ENCODE measurements at places on chromosomes 1 and 21. TPM values are rescaled to one million over a fixed set of nuclear protein-coding genes. Genes with fewer than 3 reads are reported as not detected.

The CAMK2N1 gene
- 20.5 TPM for total RNA-seq

GRCh38 chr1:199684686-199685273, 342.7 kb upstream of the NR5A2 start:
- DNase-seq, result peak; percentile 74

The PKLR gene
- total RNA-seq, result 0.17 TPM

DNA sequence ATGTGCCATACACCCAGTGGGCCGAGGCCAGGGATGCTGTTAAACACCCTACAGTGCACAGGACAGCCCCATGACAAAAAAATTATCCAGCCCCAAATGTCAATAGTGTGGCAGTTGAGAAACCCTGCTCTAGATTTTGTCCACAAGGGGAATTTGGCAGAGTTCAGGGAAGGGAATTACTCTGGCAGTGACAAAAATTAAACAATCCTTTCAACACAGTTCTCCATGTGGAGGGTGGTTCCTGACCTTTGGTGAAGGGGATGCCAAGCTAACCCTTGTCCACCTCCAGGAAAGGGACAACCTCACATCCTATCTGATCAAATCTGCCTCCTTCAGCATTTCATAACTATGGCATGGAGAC, 28.4 kb upstream of the CD84 start:
- no peak for DNase-seq

GRCh38 chr1:88454781-88455180, 229.3 kb upstream of the PKN2 start:
- no peak for DNase-seq

DNA sequence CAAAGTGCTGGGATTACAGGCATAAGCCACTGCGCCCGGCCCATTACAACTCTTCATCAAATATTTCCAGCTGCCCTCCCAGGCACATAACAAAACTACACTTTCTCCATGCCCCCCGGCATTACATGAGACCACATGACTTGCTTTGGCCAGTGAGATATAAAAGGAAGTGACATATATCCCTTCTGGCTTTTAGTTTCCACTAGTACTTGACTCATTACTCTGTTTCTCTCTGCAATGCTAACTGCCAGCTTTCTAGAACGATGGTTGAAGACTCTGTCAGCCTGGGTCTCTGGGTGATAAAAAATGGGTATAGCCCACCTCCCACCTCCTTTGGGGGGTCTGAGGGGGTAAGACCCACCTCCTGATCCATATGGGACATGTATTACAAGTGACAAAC, 24.2 kb downstream of the ABL2 start:
- DNase-seq, result no peak

DNA sequence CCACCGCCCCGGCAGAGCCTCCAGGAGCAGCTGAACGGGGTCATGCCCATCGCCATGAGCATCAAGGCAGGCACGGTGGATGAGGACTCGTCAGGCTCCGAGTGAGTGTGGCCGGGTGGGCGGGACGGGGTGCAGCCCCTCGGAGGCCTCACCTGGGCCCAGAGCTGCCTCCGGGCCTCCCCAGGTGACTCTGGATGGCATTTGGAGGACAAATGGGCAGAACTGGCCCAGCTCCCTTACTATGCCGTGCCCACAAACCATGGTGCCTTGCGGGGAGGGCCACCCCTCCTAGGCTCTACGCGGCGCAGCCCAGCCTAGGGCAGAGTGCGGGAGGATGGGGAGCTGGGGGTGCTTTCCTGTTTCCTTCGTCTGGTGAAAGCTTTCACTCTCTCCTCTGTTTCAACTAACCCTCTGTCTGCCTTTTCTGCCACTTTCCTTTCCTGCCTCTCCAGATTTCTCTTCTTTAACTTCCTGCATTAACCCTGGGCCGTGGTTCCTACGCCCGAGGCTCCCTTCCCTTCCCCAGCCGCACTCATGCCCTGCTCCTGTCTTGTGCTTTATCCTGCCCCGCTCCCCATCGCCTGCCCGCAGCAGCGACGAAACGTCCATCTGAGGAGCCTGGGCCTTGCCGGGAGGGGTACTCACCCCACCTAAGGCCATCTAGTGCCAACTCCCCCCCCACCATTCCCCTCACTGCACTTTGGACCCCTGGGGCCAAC, 9.2 kb downstream of the PSRC1 start:
- no peak for DNase-seq

The ERG gene
- total RNA-seq, result 0.17 TPM

DNA sequence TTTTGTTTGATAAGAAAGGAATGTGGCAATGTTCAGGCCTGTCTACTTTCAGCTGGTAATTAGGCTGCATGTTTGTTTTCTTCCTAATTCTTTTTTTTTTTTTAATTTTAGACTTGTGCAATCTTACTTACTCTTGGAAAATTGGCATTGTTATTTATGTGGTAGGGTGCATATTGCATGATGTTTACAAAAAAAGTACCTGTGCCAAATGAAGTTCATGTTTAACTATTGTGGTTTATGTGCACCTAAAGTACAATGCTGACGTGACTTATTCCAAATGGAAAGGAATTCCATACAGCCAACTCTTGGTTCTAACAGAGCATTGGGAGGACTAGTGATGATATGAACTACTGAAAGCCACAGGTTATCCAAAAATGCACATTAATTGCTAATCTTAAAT, 51.0 kb downstream of the KCNK2 start:
- DNase-seq, result no peak

The AKR1A1 gene
- total RNA-seq, result 199 TPM

DNA sequence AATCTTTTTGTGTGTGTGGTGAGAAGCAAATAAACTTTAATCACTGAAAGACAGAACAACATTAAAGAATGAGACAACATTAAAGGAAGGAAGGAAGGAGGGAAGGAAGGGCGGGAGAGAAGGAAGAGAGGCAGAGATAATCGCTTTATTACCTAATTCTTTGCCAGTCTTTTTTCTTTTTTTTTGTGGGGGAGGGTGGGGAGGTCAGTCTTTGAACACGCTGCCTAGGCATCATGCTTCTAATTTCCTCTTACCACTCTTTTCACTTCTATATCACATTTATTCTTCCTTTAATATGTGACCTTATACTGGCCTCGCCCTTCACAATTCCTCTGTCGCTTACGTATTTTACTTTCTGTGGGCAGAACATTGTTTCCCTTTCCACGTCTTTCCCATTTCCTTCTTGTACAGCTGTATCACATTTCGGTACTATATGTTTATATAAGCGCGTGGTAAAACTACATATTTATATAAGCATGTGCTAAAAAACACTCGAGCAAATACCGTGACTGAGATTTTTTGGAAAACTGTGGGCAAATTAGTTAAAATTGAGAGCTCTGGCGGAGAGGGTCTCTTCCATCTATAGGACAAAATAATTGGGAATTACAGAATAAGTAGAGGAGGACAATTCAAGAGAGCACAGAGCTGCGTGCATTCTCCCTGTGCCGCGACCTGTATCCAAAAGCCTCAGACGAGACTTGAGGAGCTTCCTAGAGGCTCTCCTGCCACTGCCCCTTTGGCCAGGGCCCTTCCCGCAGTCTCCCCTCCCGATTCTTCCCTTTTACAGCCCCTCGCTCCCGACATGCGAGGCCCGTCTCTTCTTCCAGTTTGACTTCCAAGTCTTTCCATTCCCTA, 823 bp upstream of the PRKAA2 start:
- no peak for DNase-seq

DNA sequence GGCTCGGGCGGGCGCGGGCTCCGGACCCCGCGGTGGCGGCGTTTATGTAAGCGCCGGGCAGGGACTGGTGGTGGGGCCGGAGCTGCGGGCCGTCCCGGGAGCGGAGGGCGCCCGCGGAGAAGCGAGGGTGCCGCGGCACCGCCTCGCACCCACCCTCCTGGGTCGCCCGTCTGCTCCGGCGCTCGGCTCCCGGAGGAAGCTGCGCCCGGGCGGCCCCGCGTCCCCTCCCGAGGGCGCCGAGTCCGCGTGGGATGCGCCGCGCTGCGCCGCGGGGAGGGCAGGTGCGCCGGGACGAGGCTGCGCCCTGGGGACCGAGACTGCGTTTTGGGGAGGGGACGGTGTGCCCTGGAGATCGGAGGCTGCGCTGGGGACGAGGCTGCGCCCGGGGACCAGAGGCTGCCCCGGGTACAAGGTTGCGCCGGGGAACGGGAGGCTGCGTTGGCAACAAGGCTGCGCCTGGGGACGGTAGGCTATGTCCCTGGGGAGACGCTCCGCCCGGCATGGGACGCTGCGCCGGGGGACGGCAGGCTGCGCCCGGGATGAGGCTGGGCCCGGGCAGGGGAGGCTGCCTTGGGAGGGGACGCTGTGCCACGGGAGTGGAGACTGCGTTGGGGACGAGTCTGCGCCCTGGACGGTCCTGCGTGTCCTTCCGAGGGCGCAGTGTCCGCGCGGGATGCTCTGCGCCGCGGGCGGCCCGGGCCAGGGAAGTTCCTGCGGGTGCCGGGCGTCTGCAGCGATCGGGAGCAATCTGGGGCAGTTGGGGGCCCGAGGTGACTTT, 627 bp downstream of the ADARB1 start:
- DNase-seq, result no peak

The WDR64 gene
- total RNA-seq, result not detected

The ANXA9 gene
- total RNA-seq, result 2.7 TPM

The EPHB2 gene
- total RNA-seq, result 19.5 TPM

The SERPINC1 gene
- total RNA-seq, result 0.61 TPM

The SPAG17 gene
- not detected for total RNA-seq
